ENCODE measurements at places on chromosomes 11 and 22.

DNA sequence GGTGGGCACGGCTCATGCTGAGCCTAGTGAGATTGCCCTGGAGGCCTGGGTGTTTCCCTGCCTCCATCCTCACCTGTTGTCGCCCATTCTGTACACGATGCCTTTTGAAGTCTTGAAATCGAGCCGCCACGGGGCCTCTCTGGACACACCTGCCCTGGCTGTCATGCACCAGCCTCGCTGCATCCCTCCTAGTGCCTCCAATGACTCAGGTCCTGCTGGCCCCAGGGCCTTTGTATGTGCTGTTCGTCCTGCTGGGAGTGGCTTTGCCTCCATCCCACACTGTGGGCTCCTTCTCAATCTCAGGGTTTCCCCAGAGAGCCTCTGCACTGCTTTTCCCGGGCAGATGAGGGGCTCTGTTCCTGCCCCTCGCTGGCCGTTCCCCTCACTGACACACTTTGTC lies 8.9 kb upstream of the MYEOV start:
- H3K27me3 ChIP-seq = no peaks in the 10 kb centered on the region
- H3K4me3 ChIP-seq = no peak overlapping the region
- no peak for DNase-seq
- peaks cover 44% of the 10 kb centered on the region for H3K4me1 ChIP-seq
- H3K36me3 ChIP-seq = no peaks in the 10 kb centered on the region
- H3K27ac ChIP-seq = no peak overlapping the region

- H3K4me1 ChIP-seq = no peaks in the 10 kb centered on the region
- H3K27me3 ChIP-seq = no peaks in the 10 kb centered on the region
- H3K27ac ChIP-seq = no peak overlapping the region
- no peak overlapping the region for H3K4me3 ChIP-seq
- no peak for DNase-seq
These were observed 238.7 kb upstream of the PLET1 start for GRCh38 chr11:112499153-112499880.

DNA sequence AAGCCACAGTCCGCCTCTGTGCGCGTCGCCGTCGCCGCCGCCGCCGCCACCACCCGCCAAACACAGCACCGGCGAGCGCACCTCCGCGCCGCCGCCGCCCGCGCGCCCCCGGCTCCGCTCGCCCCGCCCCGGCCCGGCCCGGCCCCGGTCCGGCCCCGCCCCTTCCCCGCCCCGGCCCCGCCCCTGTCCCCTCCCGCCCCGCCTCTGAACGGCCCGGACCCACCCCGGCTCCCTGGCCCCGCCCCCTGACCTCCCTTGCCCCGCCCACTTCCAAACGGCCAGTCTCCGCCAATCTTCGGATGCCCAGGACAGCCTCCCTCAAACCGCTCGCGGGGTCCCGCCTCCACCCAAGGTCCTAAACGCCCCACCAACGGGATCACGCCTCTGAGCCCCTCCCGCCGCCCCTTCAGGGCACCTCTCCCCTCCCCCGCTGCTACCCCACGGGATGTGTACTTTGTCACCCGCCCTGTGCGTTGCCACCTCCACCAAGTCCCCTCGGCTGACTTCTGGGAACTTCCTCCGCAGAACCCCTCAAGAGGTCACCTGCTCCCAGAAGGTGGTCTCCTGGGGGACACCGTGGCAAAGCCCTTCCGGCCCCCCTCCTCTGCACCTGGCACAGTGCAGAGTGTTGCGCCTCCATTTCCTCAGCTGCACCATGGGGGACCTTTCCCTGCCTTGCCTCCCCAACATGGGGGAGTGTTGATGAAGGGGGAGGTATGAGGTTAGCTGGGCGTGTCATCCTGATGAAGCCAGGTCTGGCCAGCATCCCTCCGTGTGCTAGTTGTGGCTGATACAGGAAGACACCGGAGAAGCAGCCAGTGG lies at the start of gene KIAA0930:
Gene KIAA0930, minus strand, starts transcription at position 85 of the 822 bp plus-strand sequence. CDS start 191 bp downstream, outside the sequence.
- peaks cover 11% of the 10 kb centered on the region for H3K36me3 ChIP-seq
- peak; percentile 54 for DNase-seq
- peak within 1 kb of the TSS; percentile 62 for H3K4me3 ChIP-seq
- no peak within 1 kb of the TSS for H3K27ac ChIP-seq
- H3K27me3 ChIP-seq = no peaks in the 10 kb centered on the region

GRCh38 chr11:1449490-1450243 lies 36.9 kb downstream of the MOB2 start:
- no peaks in the 10 kb centered on the region for H3K27me3 ChIP-seq
- H3K4me1 ChIP-seq = peaks cover 5% of the 10 kb centered on the region
- no peak for DNase-seq
- H3K36me3 ChIP-seq = no peaks in the 10 kb centered on the region

- DNase-seq = no peak
- H3K27me3 ChIP-seq = no peaks in the 10 kb centered on the region
- H3K4me3 ChIP-seq = no peak overlapping the region
- no peaks in the 10 kb centered on the region for H3K36me3 ChIP-seq
- H3K4me1 ChIP-seq = no peaks in the 10 kb centered on the region
- H3K27ac ChIP-seq = no peak overlapping the region
These were observed 514 bp downstream of the KRTAP5-9 start for GRCh38 chr11:71548716-71549151.

DNA sequence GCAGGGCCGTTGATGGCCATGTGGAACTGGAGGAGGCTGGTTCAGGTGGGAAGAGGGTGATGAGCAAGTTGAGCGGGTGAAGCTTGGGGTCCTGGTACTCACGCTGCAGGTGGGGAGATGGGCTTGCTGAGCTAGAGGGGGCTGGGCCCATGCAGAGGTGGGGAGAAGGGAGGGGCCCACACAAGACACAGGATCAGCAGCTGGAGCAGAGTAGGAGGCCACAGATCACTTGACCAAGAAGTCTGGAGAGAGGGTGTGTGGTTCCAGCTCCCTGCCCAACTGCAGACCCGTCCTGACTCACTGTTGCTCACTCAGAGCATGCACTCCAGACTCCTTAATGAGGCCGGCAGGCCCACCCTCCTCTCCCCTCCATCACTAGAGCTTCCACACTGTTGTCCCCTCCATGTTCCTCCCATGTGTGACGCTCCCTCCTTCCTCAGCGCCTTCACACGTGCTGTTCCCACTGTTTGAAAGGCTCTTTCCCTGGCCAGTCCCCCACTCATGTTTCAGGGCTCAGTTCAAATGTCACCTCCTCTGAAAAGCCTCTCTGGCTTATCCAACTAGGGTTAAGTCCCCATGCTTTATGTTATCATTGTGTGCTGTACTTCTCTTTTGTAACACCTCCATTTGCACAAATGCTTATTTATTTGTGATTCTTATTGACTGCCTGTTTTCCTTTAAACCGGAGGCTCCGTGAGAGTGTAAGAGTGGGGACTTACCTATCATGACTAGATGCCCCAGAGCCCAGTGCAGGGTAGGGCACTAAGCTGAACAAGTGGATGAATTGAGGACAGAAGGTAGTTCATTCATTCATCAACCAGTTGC lies 2.3 kb downstream of the CCDC86 start:
- H3K27me3 ChIP-seq = no peaks in the 10 kb centered on the region
- peaks cover 27% of the 10 kb centered on the region for H3K4me1 ChIP-seq
- DNase-seq = peak; percentile 25
- H3K4me3 ChIP-seq = no peak overlapping the region

DNA sequence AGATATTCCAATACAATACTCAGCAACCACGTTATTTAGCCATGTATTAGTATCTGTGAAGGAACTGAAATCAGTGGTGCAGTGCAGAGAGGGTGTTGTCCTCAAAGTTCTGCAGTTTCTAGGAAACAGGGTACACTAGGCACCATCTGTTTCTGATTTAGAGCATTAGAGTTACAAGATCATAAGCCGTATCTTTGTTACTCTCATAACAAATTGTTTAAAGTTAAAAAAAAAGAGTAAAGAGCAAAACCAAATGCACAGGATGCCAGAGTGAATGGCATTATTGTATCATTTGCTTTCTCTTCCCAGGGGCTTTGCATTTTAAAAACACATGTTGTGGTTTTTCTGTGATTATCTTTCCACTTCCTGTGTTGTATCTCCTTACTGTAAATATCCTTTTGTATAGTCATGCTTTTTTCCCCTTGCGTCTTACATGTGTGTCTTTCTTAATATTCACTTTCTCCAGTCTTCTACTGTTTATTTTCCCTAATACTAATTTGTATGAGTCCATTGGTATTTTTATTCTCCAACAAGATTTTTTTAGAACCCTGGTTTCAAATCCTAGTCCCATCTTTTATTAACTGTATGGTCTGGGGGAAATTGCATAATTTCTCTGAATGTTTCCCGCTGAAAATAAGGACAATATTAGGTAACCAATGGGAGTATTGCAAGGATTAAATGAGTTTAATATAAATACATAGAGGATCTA lies 15.2 kb upstream of the NUP160 start:
- peak; percentile 24 for DNase-seq
- H3K27ac ChIP-seq = no peak overlapping the region
- no peaks in the 10 kb centered on the region for H3K4me1 ChIP-seq
- H3K4me3 ChIP-seq = no peak overlapping the region
- H3K27me3 ChIP-seq = no peaks in the 10 kb centered on the region

DNA sequence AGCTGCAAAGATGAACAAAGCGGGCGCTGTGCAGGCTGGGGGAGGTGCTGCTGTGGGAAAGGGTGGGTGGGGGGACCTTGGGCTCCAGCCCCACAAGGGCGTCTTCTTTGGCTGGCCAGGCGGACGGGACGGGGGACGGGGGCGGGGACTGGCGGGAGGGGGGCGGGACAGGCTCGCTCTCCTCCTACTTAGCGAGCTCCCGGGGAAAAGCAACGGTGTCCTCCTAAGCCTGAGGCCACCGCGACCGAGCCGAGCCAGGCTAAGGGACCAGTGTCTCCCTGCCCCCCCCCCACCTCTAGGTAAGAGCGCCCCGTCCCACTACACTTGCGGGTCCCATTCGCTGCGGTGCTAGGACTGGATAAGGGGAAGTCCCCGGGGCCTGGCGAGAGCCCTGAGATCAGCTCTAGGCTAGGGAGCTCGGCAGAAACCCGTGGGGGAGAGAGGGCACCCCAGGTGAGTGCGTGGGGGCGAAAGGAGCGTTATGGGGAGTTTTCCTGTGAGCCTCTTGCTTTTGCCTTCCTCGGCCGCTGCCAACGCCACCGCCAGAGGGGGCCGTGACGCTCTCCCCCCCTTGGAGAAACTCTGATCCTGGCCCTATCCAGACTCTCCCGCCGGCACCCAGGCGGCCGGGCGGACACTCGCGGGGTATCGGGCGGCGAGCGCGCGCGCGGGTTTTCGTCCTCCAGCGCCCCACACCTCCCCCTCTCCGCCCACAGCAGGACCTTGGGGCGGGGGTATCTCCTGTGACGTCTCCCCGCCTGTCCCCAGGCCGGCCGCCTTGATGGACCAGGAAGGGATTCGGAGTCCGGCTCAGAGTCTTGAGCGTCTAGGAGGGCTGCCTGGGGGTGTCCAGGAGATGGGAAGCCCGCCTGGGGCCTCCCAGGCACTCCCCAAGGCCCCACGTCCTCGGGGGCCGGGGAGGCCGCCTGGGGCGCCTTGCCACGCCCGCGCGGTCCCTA lies at the start of gene PHLDB1:
Gene PHLDB1, plus strand, starts transcription at position 215 of the 959 bp plus-strand sequence. CDS start 6,222 bp downstream, outside the sequence.
- peak within 1 kb of the TSS; percentile 71 for H3K27ac ChIP-seq
- H3K36me3 ChIP-seq = peaks cover 4% of the 10 kb centered on the region
- no peak for DNase-seq
- H3K4me1 ChIP-seq = peaks cover 47% of the 10 kb centered on the region

DNA sequence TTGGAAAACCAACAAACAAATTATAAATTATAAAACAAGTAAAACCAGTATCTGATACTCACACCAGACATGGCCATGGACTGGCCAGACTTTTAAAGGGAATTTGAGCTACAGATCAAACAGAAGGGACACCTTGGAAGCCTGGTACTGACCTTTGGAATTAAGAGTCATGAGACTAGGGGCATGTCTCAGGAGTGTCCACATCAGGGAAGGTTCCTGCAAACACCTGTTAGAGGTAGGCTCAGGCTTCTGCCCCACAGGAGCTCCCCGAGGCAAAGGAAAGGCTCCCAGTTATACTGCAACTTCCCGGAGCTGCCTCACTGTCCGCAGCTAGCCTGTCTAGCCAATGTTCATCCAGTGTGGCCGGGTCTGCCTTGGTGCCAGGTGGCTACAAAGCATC lies 290.1 kb downstream of the BUD13 start:
- H3K27me3 ChIP-seq = no peaks in the 10 kb centered on the region
- H3K4me1 ChIP-seq = peaks cover 47% of the 10 kb centered on the region
- peak; percentile 72 for DNase-seq
- H3K4me3 ChIP-seq = no peak overlapping the region
- H3K36me3 ChIP-seq = no peaks in the 10 kb centered on the region
- H3K27ac ChIP-seq = peak overlapping the region; percentile 61

DNA sequence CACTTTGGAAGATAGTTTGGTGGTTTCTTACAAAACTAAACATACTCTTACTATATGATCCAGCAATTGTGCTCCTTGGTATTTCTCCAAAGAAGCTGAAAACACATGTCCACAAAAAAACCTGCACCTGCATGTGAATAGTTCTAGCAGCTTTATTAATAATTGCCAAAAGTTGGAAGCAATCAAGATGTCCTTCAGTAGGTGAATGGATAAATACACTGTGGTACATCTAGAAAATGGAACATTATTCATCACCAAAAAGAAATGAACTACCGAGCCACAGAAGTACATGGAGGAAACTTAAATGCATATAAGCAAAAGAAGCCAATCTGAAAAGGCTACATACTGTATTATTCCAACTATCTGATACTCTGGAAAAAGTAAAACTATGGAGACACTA lies 569.1 kb upstream of the CCDC90B start:
- no peak overlapping the region for H3K27ac ChIP-seq
- no peaks in the 10 kb centered on the region for H3K36me3 ChIP-seq
- no peaks in the 10 kb centered on the region for H3K4me1 ChIP-seq
- no peak for DNase-seq
- no peaks in the 10 kb centered on the region for H3K27me3 ChIP-seq

- H3K27ac ChIP-seq = no peak overlapping the region
- no peak for DNase-seq
- no peaks in the 10 kb centered on the region for H3K4me1 ChIP-seq
These were observed 18.3 kb downstream of the ELF5 start for GRCh38 chr11:34495239-34495723.

- no peak for DNase-seq
- H3K4me1 ChIP-seq = peaks cover 2% of the 10 kb centered on the region
- H3K36me3 ChIP-seq = no peaks in the 10 kb centered on the region
- H3K27ac ChIP-seq = no peak overlapping the region
- peaks cover 97% of the 10 kb centered on the region for H3K27me3 ChIP-seq
These were observed 7.2 kb downstream of the WT1 start for GRCh38 chr11:32427935-32428664.
